Tibial artery (tissue), 4 donors: ENCODE measurements at places on chromosomes 6 and 20.
A peak's percentile ranks its signal among the peaks of the same experiment; 100 is the strongest.

DNA sequence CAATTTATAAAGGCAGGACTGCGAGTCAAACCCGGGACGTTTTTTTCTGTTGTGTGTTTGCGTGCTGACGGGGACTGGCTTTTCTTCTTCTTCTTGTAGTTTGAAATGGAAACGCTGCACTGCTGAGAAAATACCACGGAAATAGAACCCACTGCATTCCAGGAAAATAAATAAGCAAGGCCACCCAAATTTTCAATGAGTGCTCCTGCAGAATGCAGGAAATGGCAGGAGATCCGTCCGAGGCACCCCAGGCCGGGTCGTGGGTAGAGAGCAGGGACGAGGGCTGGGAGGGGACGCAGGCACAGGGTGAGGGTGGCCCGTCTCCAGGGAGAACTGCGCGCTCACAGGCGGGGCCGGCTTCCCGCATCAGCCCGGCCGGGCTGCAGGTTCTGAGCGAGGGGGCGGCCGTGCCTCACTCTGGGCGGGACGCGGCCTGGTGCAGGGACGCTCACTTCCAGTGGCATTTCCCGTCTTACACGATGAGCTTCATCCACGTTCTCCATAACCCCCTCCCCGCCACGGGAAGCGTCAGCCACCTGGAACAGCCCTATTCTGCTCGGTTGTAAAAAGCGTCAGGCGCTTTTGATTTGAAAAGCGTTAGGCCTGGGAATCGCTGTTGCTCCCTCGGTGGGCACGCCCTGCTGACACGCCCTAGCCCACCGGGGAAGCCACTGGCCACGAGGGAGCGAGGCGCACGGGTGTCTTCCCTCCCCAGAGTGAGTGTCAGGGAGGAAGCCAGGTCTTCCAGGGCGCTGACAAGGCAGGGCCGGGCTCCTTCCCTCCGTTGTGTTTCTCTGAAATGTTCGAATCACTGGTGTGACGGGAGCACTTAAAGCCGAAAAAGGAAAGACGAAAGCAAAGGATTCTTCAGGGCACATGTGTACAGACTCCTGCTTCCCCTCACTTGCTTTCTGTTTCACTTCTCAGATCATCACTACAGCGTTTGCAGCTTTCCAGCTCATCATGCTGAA is 17.9 kb upstream of the EXOC2 start:
- peak; percentile 48 for DNase-seq

GRCh38 chr6:83633609-83634008 is 75.3 kb downstream of the SNAP91 start:
- DNase-seq, result no peak

GRCh38 chr6:69915346-69915745 is 49.0 kb downstream of the COL19A1 start:
- no peak for DNase-seq

DNA sequence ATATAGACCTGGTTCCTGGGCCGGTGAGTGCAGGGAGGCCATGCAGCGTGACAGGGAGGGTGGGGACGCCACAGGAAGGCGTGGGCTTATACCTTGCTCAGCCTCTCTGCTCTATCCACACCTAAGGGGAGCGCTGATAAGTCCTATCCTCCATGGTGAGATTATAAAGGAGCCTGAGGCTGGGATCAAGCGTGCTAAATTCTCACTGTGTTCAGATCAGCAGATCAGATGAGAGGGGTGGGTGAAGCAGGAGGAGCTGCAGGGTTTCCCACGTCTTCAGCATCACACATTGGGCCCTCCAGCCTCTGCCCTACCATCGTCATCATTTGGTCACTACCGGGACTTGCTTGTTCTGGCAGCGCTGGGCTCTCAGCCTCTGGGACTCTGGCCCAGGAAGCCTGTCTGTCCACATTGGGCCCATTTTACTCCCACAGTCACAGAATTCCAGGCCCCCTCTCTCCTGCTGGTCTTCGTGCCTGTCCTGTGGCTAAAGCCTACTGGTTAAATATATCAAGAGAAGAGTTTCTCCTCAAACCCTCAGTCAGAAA is 29.1 kb upstream of the PDE10A start:
- DNase-seq, result peak; percentile 77

- peak; percentile 20 for DNase-seq
Measured at GRCh38 chr20:32191422-32191821, 16.1 kb downstream of the PLAGL2 start.
